ENCODE measurements at places on chromosomes 7 and 10.
A peak's percentile ranks its signal among the peaks of the same experiment; 100 is the strongest.

DNA sequence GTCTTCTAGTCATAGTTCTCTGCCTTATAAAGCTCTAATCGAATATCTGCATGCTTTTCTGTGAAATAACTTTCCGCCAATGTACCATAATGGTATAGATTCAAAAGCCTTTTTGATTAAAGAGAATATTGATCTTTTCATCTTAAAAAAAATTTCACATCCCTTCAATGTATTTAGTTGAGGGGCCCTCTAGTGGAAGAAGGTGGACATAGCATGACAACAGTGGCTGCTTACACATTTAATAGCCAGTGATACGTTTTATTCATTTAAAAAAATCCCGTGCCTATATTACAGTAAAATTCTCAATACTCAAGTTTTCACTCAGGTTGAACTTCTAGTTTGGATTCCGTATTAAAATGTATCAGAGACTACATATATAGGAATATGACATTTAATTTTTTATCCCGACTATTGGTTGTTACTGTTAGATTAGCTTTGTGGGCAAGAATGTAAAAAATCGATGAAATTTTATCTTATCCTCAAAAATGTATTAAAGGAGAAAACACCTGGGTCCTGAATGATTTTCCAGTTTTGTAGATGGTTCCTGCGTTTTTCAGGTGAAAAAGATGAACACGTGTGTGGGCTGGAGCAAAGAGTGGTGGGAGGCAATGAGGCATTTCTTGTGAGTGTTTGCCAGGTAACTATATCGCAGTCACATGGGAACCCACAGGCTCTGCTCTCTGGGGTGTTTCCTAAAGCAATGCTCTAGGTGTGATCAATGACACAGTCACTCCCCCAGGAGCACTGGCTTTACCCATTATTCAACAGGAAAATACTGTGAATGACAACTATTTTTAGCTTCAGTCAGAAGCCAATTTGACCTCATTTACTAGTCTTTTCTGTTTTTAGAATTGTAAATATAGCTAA is 24.1 kb upstream of the PNLIP start:
- peak; percentile 1 for DNase-seq

- no peak for DNase-seq
Observed at GRCh38 chr7:151964951-151965350, 8.7 kb downstream of the GALNTL5 start.

GRCh38 chr10:65614956-65615565 is 1310.8 kb upstream of the LRRTM3 start:
- DNase-seq = no peak

- no peak for DNase-seq
Observed at GRCh38 chr10:17249820-17250219, 21.8 kb downstream of the VIM start.

- no peak for DNase-seq
Observed at GRCh38 chr10:24616536-24616935, 107.2 kb downstream of the ARHGAP21 start.

DNA sequence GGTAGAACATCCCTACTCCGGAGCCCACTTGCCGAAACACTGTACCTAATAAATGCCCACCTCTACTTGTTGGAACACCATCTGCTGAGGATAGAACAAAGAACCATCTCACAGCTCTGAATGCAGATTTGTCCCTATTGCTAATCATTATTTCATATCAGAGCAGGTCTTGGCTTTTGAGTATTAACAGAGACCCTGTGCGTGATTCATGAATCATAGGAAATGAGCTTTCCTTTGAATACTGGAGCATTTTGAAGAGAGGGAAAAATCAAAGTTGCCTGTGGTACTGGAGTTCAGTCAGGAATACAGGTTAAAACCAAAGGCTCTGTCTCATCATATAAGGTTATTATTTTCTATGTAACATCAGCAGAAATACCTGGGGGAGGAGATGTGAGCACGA is 1132.3 kb downstream of the XPNPEP1 start:
- no peak for DNase-seq

DNA sequence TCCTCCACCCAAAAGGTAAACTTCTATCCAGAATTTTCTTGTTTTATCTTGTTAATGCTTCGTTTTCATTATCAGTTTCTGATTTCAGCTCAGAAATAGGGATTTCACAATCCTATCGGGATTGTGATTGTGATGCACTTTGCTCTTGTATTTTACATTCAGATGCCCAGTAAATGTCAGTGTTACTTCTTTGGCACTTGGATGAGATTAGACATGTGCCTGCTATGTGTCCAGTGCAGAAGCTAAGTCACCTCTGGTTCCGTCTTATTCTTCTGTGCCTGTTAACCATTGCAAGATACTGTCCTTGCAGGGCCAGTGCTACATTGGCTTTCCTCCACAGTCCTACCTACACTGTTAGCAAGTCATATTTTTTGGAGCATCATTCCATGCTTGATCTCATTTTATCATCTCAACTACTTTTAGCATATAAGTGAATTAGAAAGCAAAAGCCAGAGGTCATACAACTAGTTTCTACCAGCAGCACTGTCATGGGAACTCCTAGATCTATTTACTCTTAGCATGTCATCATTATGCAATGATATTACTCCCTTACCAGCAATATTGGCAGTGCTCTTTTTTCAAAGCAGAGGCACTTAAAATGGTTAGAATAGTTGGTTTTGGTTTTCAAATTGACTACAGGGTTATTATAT is 26.7 kb downstream of the ZNF277 start:
- DNase-seq = no peak

DNA sequence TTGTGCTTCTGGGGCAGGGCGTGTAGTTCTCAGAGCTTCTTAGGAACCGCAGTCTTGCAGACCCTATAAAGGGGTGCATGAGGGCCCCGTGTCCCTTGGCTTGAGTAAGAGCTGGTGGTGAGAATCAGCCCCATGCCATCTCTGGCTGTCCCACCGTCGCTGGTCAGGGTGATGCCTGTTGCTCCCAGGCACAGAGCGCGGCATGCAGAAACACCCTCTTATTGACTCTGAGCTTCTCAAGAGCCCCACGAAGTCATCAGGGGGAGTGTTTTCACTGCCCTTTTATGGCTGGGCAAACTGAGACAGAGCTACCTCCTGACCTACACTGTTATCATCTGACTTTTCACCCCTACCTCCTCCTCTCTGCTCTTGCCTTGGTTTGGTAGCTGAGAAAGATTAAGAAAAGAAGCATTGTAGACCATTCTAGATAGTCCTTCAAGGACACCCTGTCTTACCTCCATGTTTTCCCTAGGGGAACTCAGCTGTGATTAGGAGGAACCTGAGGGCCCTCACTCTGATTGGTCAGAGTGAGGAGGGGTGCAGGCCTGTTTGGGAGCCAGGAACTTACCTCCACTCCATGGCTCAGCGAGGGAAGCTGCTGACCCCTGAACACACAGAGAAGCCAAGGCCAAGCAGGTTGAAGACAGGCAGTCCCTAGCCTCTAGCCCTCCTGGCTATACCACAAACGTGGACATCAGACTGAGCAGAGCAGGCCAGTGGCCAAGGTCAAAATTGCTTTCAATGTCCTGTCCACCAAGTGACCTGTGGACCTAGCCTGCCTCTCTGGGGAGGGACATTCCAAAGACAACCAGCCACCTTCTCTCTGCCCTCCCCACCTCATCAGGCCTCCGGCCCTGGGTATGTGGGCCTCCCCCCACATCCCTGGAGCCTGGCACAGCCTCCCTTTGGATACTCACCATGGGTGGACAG is 17.6 kb downstream of the UNC5B start:
- DNase-seq = no peak

- DNase-seq = no peak
Observed at GRCh38 chr7:24283897-24284698, at the start of gene NPY. Gene NPY (plus strand): TSS chr7:24284190. CDS start chr7:24285241, 1,051 bp downstream.

DNA sequence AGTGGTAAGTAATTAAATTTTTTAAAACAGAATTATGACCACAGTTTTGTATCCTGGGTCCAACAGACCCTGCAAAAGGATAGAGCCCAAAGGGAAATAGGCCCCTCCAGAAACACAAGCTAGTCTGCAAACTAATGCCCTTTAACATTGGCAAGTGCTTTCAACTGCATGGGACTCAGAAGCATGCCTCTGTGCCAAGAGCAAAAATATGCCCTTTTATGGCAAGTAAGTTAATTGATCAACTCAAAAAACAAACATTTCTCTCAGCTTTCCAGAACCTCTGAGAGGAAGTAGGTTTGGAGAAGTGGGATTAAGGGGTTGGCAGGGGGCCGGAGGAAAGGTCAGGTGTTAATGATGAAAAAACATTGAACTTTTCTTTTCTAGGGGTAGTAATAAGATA is 186.6 kb upstream of the PRSS1 start:
- DNase-seq = no peak

- no peak for DNase-seq
Observed at GRCh38 chr7:29565224-29565630, 1.6 kb downstream of the PRR15 start.

- no peak for DNase-seq
Observed at GRCh38 chr7:157676001-157676400, 339.2 kb downstream of the DNAJB6 start.

GRCh38 chr10:26571655-26572054 is 125.8 kb upstream of the PDSS1 start:
- DNase-seq = no peak

DNA sequence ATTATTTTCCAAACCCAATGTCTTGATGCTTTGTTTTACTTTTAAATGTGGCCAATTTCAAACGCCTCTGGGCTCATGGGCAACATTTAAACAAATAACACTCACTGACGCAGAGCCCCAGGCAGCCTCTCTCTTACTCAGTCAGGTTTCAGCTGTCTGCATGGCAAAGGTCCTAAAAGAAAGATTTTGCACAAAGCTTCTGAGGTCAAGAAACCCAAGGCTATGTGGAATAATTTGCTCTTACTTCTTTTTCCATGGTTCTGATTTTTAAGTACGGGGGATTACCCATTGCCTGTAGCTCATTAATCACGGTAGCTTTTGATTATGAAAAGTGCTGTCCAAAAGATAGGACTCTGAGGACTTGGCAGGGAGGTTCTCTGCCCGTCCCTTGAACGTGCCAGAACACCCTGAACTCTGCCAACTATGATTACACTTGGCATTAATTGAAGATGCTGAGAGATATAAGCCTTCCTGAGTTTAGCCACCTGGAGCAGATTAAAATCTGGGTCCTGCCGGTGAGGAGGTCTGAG is 14.1 kb upstream of the MSRB2 start:
- DNase-seq = no peak

- DNase-seq = no peak
Observed at GRCh38 chr7:29445736-29446135, 117.9 kb upstream of the PRR15 start.

- DNase-seq = no peak
Observed at GRCh38 chr10:93541402-93542357, 24.8 kb upstream of the FFAR4 start.
